ENCODE measurements at places on chromosomes 4 and X.
A peak's percentile ranks its signal among the peaks of the same experiment; 100 is the strongest.

DNA sequence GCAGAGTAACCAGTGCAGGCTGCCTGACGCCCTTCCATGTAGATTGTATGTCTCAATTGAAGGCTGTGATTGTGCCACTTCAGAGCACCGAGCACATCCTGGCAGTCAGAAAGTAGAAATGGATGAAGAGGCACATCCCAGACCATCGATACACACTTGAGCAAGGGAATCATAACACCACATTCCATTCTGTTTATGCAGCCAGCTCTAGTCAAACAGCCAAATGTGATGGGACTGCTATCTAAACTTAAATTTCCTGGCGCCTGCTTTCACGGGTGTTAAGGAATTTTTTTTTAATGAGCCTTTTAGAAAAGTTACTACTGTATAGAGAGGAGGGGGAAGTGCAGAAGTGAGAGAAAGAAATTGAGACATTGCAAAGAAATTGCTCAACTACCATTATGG is 84.4 kb downstream of the PPARGC1A start:
- no peak for DNase-seq

- DNase-seq = no peak
These were observed 68.0 kb upstream of the MAGEA10 start for GRCh38 chrX:152206426-152206825.

- DNase-seq = no peak
These were observed 62.3 kb upstream of the PGRMC2 start for GRCh38 chr4:128349921-128350320.

- peak; percentile 26 for DNase-seq
These were observed 32.1 kb downstream of the ZGRF1 start for GRCh38 chr4:112604589-112604988.

DNA sequence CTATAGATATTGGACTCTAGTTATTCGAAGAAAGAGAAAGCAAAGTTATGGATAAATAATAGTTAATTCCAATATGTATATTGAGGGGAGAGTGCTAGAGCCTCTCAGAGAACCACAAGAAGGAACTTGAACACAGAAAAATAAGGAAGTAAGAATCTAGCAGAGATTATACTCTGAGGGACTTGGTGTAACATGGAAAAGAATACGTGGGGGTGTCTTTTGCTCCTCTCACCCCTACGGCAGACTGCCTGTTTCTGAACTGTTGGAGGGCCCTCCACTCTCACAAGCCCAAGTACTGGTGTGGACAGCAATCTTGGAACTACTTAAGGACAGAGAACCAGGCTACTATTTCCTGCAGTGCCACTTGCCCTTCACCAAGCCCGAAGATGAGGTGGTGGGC is 1174.4 kb upstream of the PCDH10 start:
- DNase-seq = no peak

DNA sequence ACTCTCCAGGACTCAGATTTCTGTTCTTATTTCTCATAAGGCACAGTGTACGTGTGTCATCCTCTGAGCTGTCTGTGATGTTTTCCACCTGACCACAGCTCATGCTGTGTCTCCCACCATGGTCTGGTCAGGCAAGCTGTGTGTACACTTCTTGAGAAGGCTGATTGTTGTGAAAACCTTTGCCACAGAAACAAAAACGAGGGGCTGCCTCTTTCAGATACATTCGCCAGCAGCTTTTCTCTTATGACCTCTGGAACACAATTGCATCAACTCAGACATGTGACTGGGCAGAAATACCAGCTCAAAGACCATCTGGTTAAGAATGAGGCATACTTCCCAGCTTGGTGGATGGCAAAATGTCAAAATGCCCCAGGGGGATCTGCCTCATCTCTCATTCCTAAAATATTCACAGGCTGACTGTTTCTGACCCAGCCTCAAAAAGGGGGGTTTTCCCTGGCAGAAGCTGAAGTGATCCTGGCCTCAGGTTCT is 46.1 kb downstream of the PGRMC2 start:
- no peak for DNase-seq

GRCh38 chr4:108619372-108620100 is 840 bp upstream of the RPL34 start:
- DNase-seq = peak; percentile 74

DNA sequence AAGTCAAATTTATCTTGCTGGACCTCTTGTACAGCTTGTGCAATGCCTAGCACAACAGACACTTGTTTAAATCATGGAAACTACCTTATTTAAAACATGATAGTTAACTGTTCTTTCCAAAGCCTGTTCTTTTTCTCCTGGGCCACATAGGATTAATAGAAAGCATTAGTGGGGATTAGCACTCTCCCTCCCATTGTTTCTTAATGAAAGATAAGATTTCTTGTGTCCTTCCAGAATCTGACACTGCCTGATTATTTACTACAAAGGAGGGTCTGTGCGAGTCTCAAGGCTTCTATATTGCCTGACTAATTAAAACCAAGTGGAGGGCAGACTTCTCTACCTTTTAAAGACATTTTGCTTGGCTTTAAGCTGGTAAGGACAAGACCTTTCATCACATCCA is 8.5 kb upstream of the ELMOD2 start:
- no peak for DNase-seq

DNA sequence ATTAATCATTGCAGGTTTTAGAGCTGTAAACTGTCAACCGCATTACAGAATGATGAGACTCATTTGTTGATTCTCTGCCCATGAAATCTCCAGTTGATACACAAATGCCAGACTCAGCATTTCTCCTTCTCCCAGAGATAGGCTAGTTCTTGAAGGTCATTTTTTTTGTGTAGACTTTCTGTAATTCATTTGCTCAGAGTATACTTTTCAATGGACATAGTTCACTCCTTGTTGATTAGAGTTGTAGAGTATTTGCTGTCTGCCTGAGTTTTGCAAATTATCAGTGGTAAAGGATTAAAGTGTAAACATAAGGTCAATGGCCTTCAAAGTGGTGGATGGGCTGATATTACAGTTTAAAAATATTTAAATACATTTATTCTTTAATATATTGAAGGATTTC is 15.2 kb upstream of the ALB start:
- DNase-seq = no peak

DNA sequence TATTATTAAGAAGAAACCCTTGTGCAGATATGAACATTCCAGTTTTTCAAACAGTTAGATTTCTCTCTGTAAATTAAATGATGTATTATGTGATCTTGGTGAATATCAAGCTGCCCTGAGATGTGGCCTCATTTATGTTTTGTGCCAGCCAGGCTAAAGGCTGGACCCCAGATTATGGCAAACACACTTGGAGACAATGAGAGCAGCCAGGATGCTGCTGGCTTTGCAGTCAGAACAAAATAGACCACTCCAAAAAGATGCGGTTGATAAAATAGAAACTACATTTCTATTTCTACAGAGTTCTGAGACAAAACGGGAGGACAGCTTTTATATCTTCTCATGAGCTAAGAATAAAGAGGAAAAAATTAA is 296.5 kb downstream of the PPP3CA start:
- DNase-seq = no peak

GRCh38 chr4:23750125-23750524 is 139.7 kb downstream of the PPARGC1A start:
- no peak for DNase-seq

DNA sequence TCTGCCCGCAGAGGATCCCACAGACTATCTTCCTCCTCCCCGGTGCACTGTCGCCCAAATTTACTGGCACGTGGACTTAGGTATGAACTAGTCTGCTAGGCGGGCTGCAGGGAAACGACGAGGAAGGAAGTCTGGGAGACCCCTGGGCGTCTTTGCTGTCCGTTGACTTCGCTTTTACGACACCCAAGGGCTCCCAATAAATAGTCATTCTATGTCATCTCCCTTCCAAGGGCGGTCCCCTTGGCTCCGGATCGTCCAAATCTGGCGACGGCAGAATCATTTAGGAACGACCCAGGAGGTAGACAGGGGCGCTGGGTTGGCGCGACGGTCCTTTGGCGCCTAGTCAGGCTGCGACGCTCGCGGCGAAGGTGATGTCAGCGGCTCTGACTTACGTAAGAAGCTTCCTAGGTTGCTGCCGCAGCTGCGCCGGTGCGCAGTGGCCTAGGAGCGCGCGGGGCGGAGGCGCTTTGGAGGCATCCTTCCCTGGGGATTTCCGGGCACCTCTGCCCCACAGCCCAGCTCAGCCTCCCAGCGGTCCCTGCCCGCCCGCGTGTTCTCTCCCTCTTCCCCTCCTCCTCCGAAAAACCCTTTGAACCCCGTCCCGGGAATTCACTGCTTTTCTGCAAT is 2.2 kb downstream of the NHS start:
- no peak for DNase-seq

GRCh38 chr4:89365776-89366175 is 58.2 kb upstream of the GPRIN3 start:
- DNase-seq = no peak

DNA sequence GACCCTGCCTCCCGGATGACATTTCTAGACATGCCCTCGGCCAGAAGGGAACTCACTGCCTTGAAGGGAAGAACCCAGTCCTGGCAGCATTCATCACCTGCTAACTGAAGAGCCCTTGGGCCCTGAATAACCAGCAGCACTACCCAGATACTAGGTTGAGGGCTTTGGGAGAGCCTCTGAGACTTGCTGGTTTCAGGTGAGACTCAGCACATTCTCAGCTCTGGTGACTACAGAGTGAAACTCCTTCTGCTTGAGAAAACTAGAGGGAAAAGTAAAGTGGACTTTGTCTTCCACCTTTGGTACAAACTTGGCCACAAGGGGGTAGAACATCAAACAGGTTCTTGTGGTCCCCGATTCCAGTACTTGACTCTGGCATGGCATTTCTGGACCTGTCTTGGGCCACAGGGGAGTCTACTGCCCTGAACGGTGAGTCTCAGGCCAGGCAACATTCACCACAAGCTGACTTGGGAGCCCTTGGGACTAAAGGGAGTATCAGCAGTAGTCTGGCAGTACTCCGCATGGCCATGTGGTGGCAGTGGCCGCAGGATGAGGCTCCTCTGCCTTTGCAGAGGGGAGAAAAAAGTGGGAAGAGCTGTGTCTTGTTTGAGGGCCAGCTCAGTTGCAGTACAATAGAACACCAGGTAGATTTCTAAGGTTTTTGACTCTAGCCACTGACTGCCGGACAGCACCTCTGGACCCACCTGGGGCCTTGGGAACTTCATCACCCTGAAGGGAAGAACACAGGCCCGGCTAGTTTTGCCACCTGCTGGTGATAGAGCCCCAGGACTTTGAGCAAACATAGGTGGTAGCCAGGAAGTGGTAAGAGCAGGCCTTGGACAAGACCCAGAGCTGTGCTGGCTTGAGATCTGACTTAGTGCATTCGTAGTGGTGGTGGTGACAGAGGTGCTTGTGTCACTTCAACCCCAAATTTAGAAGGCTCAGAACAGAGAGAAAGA is 414.8 kb downstream of the OPHN1 start:
- no peak for DNase-seq

- no peak for DNase-seq
These were observed 18.6 kb downstream of the STK32B start for GRCh38 chr4:5069901-5070300.

- no peak for DNase-seq
These were observed 371.9 kb upstream of the NWD2 start for GRCh38 chr4:36872679-36873078.

DNA sequence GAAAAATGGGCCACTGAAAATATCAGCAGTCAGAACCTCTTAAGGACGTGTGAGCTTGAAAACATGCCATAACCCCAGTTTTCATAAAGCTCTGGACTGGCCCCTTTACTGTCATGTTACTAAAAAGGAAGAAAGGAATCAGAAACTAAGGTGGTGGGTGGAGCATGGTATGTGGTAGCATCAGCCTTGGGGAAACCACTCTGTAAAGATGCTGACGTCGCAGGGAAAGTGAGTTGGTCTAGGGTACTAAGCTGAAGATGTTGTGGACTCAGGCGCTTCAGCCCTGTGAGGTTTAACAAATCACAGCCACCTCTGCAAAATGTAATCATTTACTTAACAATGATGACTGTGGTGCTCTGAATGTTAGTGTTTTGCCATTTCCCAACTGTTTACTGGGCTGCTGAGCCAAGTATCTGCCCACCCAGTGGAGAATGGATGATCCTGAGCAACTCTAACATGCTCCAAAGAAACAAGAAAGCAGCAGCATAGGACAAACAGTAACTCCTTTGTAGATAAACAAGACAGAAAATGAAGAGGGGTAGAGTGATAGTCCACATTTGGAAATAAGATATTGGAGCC is 33.4 kb downstream of the C4orf54 start:
- no peak for DNase-seq

DNA sequence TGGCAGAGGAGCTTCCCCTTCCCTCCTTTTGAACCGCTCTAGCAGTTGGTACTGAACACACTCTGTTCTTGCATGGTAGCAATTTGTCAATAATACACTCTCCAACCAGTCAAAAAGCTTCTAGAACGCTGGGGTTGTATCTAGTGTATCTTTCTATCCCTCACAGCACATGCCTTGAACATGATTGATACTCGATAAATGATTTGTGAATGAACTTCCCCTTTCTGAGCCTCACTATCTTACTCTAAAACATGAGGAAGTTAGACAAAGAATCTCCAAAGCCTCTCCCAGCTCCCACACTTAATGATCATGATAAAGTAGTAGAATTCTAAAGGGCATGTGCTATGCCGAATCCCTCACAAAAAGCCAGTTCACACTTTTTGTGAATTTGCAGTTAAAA is 64.4 kb downstream of the DLG3 start:
- no peak for DNase-seq

DNA sequence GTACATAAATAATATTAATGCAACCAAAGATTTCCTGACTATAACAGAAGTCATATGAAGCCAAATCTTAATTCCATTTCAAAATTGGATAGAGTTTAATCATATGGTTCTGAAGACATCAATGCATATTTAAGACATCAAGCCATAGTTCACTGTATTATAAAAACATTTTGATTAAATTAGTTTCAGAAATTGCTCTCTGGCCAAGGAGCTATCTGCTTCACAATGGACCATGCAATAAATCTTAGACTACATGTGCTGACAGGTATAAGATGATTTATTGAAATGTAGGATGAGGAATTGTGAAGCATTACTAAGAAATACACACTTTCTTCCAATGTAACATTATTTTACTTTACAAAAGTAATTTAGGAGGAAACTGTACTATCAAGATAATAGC is 81.6 kb downstream of the MID1 start:
- DNase-seq = no peak

- DNase-seq = peak; percentile 69
These were observed 58.6 kb upstream of the MCF2 start for GRCh38 chrX:139766545-139766983.

DNA sequence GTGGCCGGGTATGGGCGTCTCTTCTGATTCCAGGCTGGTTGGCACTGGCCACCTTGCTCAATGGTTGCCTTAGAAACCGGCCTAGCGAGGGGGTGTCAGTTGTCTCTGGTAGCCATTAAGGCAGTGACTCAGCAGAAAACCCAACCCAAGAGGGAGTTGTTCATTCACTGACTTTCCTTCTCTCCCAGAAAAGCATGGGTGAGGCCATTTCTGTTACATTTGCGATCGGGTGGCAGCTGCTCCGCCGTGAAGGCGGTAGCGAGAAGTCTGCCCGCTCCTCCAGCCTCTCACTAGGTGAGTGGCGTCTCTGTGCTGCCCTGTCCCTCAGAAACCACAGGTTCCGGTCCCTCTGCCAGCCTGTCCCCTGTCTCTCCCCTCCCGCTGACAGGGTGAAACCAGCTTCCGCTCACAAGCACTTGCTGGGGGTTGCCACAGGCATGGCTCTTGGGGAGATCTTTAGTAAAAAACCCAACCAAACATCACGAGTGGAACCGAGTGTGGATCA is 17.4 kb downstream of the IRAK1 start:
- DNase-seq = peak; percentile 70

GRCh38 chrX:139191746-139192385 is 338.7 kb upstream of the F9 start:
- no peak for DNase-seq

GRCh38 chr4:113639326-113639725 is 122.2 kb downstream of the CAMK2D start:
- no peak for DNase-seq

Measured in Jurkat, Clone E6-1 (cell line).